ENCODE measurements at places on chromosomes 7 and 10. TPM values are rescaled to one million over a fixed set of nuclear protein-coding genes. Genes with fewer than 3 reads are reported as not detected.

CYP26C1 gene
- total RNA-seq, result under 0.01 TPM

HPS1 gene
- total RNA-seq, result 28.8 TPM

TAF3 gene
- total RNA-seq, result 1.5 TPM

ACTR3C gene
- total RNA-seq, result 0.50 TPM

AFAP1L2 gene
- 0.77 TPM for total RNA-seq

PLXDC2 gene
- 12.3 TPM for total RNA-seq

ANKRD7 gene
- total RNA-seq, result 2.8 TPM

ARMC3 gene
- total RNA-seq, result not detected

Measured in fibroblast of lung (primary cell).